ENCODE measurements at places on chromosomes 3 and 15.
A peak's percentile ranks its signal among the peaks of the same experiment; 100 is the strongest.

DNA sequence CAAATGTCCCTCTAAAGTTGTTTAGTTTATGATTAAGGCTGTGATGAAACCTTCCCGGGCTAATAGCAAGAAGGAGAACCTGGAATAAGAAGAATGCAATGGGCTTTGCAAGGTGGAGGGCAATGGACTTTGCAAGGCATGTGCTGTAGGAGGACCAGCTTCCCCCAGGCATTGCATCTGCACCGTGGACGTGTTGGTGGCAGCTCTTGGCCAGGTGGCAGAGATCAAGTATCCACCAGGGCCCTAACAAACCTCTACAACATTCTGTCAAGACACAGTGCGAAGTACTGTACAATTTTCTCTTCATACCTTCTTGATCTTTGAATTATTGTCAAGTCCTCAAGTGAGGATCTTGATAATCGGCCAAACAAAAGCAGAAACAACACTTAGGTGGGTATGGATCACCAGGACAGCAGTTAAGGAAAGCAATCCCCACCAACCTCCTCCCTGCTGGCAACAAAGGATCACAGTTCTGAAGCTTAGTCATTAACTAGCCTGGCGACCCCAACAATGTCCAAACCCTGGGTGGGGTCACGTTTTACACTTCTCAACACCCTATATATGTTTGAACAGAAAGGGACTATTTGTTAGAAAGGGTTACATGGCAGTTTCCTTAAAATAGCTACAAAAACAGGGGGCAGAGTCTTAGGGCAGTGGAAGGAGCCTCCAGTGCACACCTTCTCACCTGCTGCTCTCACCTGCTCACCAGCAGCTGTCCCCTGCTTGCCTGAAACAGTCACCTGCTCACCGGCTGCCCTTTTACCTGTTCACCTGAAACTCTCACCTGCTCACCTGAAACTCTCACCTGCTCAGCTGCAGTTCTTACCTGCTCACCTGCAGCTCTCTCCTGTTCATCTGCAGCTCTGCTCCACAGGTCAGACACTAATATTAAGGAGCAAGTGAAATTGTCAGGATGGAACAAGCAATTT, 137.9 kb upstream of the LIPC start:
- no peak for DNase-seq

DNA sequence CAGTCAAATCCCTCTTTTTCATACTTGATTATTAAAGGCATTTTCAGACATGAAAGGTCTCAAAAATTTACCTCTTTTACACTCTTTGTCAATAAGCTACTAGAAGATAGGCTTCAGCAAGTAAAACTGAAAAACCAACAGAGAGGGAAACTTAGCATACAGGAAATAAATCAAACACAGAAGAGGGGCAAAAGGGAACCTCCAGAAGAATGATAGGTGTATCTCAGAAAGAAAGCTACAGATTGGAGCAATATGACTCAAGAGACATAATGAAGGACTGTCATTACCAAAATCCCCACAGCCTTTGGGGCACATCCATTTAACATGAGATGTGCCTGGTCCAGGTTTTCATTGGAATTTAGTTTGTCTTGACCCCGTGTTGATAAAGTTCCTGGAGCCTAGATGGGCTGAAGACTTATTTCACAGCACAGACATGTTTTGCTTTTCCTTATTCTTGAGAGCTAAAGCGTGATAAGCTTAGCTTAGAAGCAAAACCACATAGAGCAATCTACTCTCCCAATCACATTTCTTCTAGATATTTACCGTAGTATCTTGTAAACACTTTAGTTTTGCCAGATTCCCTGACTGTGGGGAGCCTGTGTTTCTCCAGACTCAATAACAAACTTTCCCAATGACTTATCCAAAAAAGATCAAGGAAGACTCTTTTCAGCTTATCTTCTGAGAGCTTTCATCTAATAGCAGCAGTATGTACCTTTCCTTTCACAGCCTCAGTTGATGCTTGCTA, 11.7 kb downstream of the LRRFIP2 start:
- no peak for DNase-seq

GRCh38 chr3:138461246-138461645, 26.8 kb downstream of the ESYT3 start:
- no peak for DNase-seq

- DNase-seq: no peak
These were observed 116.2 kb downstream of the MFSD1 start for GRCh38 chr3:158918008-158918407.

- DNase-seq: no peak
These were observed 285.8 kb downstream of the DIPK2A start for GRCh38 chr3:144257381-144257780.

DNA sequence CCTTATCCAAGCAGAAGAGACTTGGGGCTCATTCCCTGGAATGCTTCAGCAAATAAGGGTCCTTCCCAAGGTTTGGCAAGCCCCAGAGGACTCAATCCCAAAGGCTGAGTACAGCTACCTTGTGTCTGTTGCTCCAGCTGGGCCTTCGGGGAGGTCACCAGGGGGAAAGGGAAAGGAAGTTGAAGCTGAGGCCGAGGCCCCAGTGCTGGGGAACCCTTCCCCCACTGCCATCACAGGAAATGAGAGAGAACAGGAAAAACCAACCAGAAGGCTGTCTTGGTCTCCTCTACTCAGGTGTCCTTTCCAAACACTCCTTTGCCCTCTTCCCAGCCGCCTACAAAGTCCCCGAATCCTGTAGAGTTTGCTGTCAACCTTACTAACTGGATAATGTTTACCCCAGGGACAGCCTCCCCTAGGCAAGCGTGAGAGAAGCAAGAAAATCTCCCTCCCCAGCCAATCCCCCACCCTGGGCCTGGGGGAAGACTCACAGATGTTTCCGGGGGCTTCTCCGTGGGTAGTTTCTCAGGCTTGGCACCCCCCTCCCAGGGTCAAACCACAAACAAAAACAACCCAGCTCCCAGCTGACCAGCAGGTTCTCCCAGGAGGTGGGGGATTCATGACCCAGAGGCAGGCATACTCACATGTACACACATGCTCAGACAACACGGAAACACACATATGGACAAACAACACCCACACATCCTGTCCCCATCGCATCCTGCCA, 5.5 kb downstream of the CSRNP1 start:
- no peak for DNase-seq

- no peak for DNase-seq
These were observed 27.0 kb downstream of the NSMCE3 start for GRCh38 chr15:29242456-29243242.

DNA sequence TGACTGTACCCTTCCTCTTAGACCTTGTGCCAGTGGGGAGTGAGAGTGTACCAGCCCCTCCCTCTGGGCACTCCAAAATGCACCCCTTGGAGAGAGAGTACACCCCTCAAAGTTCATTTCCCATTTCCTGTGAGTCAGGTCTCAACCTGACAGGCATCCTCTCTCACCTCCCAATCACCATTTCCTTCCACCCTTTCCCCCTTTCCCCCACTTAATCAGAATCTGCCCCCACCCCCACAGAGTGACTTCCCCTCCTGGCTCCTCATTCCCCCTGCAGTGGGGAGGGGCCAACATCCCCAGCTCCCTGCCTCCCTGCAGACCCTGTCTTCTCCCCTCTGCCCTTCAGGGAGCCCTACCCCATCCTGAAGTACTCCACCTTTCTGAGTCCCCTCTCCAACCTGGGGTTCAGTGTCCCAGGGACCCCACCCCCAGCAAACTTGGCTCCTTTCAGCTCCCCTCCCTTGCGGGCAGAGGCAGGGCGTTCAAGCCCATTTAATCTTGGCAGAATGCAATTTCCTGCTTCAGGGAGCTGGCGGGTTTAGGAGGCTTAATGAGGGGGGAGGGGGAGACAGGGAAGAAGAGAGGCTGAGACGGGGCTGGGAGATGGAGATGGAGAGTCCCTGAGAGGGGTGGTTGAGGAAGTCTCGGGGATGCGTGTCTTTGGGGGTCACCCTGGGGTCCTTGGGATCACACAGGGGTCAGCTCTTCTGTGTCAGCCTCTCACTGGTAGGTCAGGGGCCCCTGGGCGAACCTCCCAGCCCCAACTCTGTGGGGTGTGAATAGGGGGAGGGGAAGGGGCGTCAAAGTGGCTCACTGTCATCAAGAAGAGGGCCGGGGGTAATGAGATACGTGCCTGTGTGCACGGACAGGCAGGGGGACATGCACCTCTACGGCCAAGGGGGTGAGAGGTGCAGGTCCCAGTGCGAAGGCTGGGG, 16.6 kb upstream of the SEMA3F start:
- no peak for DNase-seq

DNA sequence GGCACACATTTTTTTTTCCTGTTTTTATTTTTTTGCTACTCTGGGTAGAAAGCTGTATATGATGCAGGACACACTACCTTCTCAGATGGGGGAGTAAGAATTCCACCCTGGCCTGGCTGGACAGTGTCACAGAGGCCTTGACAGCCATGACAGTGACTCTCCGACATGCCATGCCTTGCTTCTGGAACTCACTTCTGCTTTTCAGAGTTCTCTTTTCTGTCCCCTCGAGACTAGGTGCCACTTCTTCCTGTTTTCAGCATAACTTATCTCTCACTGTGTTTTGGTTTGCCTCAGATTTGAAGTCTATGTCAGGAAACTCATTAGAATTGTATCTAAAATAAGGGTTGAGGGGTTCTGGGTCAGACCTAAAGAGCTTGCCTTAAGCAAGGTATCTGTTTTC, 69.1 kb upstream of the SEC13 start:
- no peak for DNase-seq

GRCh38 chr3:61132062-61132461, 119.2 kb downstream of the FHIT start:
- no peak for DNase-seq

DNA sequence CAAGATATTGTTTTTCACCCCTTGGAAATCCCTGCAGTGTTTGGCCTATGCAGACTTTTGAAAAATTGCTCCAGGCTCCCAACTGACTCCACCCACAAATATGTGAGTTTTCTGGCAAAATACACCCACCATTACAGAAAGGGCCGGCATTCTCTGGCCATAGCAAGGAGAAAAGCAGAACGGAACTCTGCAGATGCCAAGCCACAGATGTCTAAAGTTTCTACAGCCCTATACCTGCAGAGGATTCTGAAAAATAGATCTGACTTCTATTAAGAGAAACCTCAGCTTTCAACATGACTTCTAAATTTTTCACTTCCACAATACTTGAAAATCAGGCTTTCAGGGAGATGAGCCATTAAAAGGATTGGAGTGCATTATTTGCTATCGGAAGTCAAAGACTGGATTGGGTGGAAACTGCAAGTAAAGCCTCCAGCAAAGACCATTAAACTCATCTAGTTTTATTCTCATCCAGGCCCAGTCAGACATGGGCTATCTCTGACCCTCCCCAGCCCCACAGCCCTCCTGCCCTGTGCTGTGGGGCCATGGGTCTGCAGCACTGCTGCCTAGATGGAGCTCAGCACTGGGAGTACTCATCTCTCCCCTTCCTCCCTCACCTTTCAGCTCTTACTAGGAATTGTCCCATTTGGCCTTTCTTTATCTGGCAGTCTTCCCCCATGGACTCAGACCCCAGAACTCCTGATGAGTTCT, 243.1 kb upstream of the GOLGA6L4 start:
- DNase-seq: no peak

- no peak for DNase-seq
These were observed 336.0 kb upstream of the KCNH8 start for GRCh38 chr3:18812316-18812715.

GRCh38 chr3:118990823-118991560, 43.7 kb downstream of the IGSF11 start:
- DNase-seq: no peak

- DNase-seq: no peak
These were observed at the start of gene TRAT1 for GRCh38 chr3:108822123-108822897. TRAT1 (plus strand) TSS chr3:108822786; CDS start chr3:108822928, 142 bp downstream.

GRCh38 chr3:195907934-195908693, at the start of gene TNK2:
TNK2 (minus strand) TSS chr3:195908551; CDS start chr3:195888588, 19,963 bp downstream.
- DNase-seq: peak; percentile 24

DNA sequence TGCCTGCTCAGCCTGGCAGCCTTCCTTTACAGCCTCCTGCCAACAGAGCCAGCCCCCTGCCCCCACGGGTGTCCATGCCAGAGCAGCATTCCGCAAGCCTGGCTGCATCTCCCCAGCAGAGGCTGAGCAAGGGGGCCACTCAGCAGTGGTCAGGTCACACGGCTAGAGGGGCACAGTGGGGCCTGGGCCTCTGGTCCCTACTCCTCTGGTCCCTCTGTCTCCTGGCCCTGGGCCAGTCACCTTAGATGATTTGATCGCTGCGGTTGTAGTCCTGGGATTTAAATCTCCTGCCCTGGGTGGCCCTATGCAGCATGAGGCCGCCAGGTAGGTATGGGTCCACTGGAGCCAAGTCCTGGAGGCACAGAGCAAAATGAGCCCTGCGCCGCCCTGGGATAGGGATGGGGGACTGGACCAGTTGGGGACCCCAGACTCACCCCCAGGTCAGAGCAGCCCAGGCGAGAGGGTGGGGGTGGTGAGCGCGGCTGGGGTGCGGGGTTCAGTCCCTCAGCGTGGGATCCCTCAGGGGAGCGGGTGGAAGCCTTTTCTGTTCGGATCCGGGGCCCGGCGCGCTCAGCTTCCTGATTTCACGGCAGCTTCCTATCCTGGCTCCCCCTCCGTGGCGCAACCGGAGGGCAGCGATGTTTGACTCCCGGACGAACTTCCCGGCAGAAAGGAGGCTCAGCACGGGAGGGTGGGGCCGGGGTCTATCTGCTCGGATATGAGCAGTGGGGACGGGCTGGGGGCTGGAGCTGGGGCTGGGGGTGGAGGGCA, at the start of gene ZBTB47:
ZBTB47 (plus strand) TSS at position 138 of the 771 bp plus-strand sequence. CDS start 4,659 bp downstream, outside the sequence.
- DNase-seq: no peak

- DNase-seq: no peak
These were observed 26.6 kb upstream of the KY start for GRCh38 chr3:134677196-134677986.

DNA sequence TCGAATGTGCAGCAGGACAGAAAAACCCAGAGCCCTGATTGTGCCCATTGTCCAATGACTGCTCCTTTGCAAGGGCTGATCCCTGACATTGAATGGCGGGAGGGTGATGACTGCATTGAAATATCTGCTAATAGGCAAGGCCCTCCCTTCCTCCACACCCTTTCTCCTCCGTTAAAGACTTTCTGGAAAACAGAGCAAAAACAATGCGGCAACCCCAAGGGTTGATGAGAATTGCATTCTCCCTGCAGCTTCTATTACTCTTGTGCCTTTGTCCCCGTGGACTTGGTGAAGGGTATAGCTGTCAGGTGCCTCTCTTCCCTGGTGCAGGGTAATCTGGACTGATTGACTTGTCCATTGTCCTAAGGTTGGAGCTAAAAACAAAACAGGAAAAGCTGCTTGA, 71.8 kb downstream of the THSD4 start:
- DNase-seq: no peak

DNA sequence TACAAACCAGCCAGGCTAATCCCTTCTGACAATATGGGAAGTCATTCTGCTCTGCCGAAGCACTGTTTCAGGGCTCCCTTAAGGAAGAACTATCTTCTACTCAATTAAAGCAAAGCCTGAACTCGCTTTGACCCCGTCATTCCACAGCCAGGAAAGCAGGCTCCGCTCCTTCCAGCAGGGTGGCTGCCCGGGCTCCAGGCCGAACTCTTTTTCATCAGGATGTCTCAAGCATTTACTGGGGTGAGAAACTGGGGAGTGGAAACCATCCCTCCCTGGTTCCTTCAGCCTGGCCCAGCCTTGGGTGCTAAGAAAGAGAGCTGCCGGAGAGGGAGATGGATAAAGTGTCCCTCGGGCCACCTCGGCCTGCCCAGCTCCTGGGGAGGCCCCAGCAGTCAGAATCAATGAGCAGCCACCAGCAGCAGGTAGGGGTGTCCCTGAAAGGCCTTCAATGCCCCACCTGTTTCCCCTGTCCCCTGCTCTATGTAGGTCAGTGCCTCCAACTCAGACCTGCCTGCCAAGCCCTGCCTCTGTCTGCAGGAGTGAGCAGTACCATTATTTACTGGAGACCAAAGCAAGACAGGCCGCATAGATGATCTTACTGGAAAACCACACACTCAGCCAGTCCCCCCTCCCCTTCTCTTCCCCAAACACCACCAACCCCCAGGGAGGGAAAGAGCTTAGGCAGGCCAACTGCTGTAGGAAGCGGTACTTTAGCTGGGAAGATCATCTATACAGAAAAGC, 225.6 kb upstream of the TLE3 start:
- DNase-seq: no peak
